ENCODE measurements at places on chromosomes 5 and 9. TPM values are rescaled to one million over a fixed set of nuclear protein-coding genes. Genes with fewer than 3 reads are reported as not detected.

The RNF183 gene
- not detected for total RNA-seq

The GMCL2 gene
- total RNA-seq, result not detected

The TAF11L11 gene
- not detected for total RNA-seq

The LRRC19 gene
- total RNA-seq, result not detected

The TNC gene
- 75.1 TPM for total RNA-seq

The ANKRD34B gene
- not detected for total RNA-seq

DNA sequence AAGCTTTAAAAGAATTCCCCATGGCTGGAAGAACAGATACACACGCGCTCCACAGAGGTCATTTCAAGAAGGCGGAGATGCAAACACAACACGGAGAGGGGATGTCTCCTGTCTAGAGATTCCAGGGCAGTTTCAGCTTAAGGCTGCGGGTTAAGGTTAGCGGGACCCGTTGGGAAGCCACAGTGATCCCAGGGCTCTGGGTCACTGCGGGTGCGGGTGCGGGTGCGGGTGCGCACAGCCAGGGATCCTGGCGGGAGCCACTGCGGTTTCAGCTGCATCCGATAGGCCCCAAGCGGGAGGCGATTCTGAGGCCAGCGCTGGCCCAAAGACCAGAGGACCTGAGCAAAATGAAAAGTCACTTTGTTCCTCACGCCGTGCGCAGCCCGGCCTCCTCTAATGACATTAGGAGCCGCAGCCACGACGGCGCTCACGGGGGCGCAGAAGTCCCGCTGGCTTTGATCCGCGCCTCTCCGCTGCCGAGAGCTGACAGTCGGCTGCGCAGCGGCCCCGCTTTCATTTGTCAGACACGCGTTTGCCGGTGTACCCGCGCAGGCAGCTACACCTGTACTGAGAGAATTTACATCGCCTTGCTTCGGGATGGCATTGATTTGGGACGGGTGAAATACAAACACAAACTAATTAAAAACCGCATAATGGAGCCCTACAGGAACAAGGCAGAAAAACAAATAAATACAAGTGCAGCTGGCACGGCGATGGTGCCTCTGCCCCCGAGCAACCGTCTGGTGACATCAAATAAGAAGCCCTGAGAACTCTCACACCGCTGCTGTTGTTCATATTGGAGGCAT lies 5.3 kb upstream of the IRX1 start:
- H3K4me1 ChIP-seq, result peaks cover 15% of the 10 kb centered on the region
- no peak for DNase-seq

GRCh38 chr9:214648-215493 lies at the start of gene DOCK8:
Gene DOCK8, plus strand, starts transcription at chr9:214865. Its CDS starts 112 bp downstream, at chr9:214977.
- H3K36me3 ChIP-seq, result no peaks in the 10 kb centered on the region
- H3K27me3 ChIP-seq, result peaks cover 33% of the 10 kb centered on the region
- H3K4me3 ChIP-seq, result peak within 1 kb of the TSS; percentile 59
- DNase-seq, result no peak

GRCh38 chr5:176614805-176615478 lies 5.0 kb upstream of the GPRIN1 start:
- H3K4me1 ChIP-seq, result peaks cover 6% of the 10 kb centered on the region
- no peaks in the 10 kb centered on the region for H3K36me3 ChIP-seq
- H3K4me3 ChIP-seq, result no peak overlapping the region
- H3K27me3 ChIP-seq, result peaks cover 27% of the 10 kb centered on the region
- no peak overlapping the region for H3K27ac ChIP-seq
- no peak for DNase-seq

DNA sequence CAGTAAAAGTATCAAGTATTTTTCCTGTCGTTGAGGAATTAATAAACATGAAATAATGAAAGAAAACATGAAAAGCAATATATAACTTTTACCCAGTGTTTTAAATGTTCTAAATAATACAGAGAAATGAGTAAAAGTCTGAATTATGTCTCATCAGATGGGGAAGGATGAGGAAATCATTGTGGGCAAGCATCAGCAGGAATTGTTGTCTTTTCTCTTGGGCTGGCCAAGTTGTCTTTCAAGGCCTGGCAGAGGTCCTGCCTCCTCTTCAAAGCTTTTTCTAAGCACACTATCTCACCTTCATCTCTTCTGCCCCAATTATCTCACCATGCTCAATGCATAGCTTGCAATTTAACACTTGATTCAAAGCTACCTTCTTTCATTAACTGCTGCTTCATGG lies 41.9 kb downstream of the MOCS2 start:
- no peaks in the 10 kb centered on the region for H3K27me3 ChIP-seq
- H3K4me1 ChIP-seq, result peaks cover 8% of the 10 kb centered on the region

DNA sequence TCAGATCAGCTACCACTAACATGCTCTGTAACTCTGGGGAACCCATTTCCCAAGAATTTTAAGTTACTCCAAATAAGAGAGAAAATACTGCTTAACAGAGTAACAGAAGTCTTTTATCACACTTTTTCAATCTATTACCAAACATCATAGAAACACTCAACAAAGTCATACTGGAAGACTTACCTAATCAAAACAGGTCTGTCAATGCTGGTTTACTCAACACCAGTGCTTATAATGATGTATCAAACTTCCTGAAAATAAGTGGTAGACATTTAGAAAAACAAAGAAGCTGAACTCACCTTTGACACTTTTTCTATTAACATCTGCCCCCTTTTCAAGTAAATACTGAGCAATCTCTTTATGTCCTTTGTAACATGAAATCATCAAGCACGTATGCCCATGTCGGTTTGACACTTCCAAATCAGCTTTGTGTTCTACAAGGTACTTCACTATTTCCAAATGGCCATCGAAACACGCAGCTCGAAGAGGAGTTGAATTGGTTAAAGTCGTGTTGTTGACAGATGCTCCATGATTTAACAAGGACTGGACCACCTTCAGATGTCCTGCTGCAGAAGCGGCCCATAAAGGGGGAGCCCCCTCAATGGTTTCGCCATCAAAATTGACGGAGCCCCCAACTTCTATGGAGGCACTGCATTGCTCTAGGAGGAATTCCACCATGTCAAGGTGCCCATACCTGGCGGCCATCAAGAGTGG lies 1.8 kb downstream of the FEM1C start:
- H3K27me3 ChIP-seq, result no peaks in the 10 kb centered on the region
- H3K27ac ChIP-seq, result peak overlapping the region; percentile 99
- H3K4me1 ChIP-seq, result peaks cover 52% of the 10 kb centered on the region
- DNase-seq, result no peak

DNA sequence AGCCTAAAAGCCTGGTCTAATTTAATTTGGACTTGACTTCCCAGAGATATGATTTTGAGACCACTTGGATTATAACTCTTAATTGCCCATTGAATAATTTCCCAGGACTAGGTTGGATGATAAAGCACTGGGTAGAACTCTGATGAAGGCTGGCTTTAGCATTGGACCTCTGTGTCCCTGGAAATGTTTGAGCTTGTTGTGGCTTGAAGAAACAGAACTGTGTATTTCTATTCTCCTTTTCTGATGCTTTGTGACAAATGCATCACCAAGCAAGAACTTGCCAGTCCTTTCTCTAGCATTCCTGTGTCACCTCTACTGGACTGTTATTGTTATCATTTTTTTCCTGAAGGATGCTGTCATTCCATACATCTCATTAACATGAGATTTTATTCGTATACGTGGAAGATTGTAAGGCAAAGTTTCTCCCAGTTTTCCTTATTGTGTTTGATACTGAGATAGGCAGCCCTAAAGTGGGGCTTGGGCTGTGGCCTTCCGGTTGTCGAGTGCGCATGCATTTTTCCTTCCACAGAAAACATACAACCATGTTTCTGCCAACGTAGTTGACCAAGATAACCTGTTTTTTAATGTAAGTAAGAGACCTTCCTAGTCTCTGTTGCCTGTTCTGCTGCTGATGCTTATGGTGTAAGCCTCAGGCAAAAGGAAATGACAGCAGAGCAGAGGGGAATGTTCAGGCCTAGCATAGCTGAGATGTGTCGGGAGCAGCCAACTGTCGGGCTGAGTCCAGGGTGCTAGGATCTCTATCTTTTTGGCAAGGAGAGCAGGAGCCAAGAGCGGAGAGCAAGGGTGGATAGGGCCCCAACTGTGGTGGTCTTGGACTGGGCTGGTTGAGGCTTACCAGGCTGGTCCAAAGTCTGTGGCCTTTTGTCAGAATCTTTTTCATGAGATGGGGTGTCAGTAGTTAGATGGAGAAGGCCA lies 2.3 kb downstream of the NTRK2 start:
- peak overlapping the region; percentile 92 for H3K4me3 ChIP-seq
- H3K27ac ChIP-seq, result peak overlapping the region; percentile 82

DNA sequence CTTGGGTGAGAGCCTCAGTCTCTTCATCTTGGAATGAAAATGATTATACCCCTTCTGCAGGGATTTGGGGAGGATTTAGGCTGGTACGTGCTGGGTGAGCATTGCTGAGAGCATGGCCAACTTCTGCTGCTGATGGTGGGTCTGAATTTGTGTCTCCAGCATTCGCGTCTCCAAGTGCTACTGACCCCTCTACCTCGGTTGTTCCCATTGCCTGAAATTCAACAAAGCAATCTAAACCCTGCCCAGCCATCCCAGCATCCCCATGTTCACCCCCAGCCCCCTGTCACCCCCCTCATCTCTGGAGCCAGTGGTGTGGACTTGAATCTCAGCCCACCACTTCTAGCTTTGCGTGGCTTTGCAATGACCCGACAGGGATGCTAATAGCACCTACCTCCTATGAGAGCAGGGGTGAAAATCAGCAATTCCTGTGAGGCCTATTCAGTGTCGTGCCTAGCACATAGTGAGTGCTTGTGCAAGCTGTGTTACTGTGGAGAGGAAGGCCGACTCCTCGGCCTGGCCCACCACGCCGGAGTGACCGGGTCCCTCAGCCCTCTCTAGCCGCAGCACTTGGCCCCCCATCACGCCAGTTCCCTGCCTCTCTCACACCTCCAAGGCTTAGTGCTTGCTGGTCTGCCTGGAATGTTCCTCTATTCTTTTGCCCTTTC lies 43.4 kb upstream of the SH3PXD2B start:
- H3K27ac ChIP-seq, result no peak overlapping the region
- no peaks in the 10 kb centered on the region for H3K36me3 ChIP-seq
- peaks cover 46% of the 10 kb centered on the region for H3K27me3 ChIP-seq

DNA sequence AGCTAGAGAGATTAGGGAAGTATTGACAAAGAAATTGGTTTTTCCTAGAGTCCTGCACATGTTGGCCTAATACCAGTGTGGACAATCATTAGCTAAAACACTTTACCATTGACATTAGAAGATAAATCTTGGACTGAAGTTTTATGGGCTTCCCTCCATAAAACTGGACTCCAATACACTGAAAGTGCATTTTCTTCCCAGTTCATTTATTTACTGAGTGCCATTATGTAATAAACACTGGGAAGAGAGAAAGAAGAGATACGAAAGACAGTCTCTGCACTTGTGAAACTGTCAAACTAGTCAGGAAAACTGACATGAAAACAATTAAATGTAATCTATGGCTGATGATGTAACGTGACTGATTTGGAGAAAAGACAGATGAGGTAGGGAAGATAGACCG lies 539.3 kb downstream of the ZNF608 start:
- no peaks in the 10 kb centered on the region for H3K27me3 ChIP-seq
- no peak for DNase-seq
- no peaks in the 10 kb centered on the region for H3K4me1 ChIP-seq

GRCh38 chr5:79795764-79796398 lies 106.2 kb downstream of the CMYA5 start:
- DNase-seq, result no peak
- H3K4me3 ChIP-seq, result no peak overlapping the region
- H3K36me3 ChIP-seq, result no peaks in the 10 kb centered on the region
- peaks cover under 1% of the 10 kb centered on the region for H3K4me1 ChIP-seq
- no peak overlapping the region for H3K27ac ChIP-seq
- peaks cover 2% of the 10 kb centered on the region for H3K27me3 ChIP-seq

- no peak overlapping the region for H3K4me3 ChIP-seq
- no peaks in the 10 kb centered on the region for H3K27me3 ChIP-seq
- no peak for DNase-seq
These were observed 166.1 kb downstream of the HACD4 start for GRCh38 chr9:20865347-20865746.

GRCh38 chr5:135810188-135810943 lies 24.1 kb upstream of the SLC25A48 start:
- no peak for DNase-seq
- H3K4me1 ChIP-seq, result no peaks in the 10 kb centered on the region
- no peaks in the 10 kb centered on the region for H3K36me3 ChIP-seq
- no peak overlapping the region for H3K4me3 ChIP-seq
- no peak overlapping the region for H3K27ac ChIP-seq
- H3K27me3 ChIP-seq, result peaks cover 26% of the 10 kb centered on the region

DNA sequence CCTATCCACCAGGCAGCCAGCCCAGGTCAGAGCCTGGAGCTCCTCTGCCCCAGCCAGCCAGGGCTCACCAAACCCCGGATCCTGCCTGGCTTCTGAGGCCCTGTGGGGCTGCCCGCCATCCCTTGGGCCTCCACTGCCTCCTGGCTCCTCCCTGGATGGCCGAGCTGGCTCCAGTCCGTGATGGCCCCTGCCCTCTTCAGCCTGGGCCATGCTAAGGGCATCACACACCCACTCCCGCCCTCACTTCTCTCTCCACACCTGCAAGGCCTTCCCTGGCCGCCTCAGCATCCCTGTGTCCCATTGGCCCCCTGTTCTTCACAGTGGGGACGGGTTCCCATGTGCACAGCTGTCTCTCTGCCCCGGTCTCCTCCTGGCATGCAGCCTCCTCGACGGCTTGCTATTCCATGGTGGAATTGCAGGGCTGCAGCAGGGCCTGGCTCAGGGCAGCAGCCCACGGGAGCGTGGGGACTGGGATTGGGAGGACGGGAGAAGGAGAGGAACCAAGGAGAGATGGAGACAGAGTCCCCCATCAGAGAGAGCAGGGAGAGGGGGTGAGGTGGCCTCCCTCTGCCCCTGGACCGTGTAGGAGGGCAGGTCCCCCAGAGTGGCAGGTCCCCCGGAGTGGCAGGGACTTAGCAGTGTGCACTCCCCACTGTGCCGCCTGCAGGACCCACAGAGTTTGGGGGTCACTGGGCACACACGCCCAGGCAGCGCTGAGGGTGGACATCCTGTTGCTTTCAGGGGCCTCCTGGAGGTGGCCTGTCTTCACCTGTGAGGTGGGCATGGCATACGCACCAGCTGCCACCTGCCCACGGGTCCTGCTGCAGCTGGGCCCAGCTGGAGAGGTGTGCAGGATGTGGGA lies 16.7 kb upstream of the RNU6ATAC start:
- H3K4me1 ChIP-seq, result peaks cover 50% of the 10 kb centered on the region
- no peak overlapping the region for H3K4me3 ChIP-seq
- no peaks in the 10 kb centered on the region for H3K27me3 ChIP-seq
- peak overlapping the region; percentile 62 for H3K27ac ChIP-seq
- no peaks in the 10 kb centered on the region for H3K36me3 ChIP-seq

DNA sequence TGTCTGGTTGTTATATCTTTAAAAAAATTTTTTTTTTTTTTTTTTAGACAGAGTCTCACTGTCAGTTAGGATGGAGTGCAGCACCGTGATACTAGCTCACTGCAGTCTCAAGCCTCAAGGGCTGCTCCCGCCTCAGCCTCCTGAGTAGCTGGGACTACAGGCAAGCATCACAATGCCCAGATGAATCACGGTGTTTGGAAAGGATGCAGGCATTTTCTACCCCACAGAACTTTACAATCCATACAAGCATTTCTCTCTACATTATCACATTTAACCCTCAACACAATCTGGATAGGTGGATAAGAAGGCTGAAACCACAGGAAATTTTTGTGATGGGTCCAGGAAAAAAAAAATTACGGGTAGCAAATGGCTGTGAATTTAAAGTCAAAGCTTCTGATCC lies 5.8 kb upstream of the PCA3 start:
- DNase-seq, result no peak
- no peak overlapping the region for H3K27ac ChIP-seq
- H3K4me1 ChIP-seq, result peaks cover 2% of the 10 kb centered on the region
- no peaks in the 10 kb centered on the region for H3K36me3 ChIP-seq
- H3K4me3 ChIP-seq, result no peak overlapping the region
- peaks cover 18% of the 10 kb centered on the region for H3K27me3 ChIP-seq

GRCh38 chr9:91824601-91825305 lies 125.3 kb downstream of the ROR2 start:
- peak; percentile 88 for DNase-seq
- peaks cover 46% of the 10 kb centered on the region for H3K4me1 ChIP-seq
